ENCODE measurements at places on chromosomes 2 and 18. TPM values are rescaled to one million over a fixed set of nuclear protein-coding genes. Genes with fewer than 3 reads are reported as not detected.

- DNase-seq, result no peak
Measured at GRCh38 chr2:70937866-70938585, 2.3 kb downstream of the ATP6V1B1 start.

TFPI gene
- total RNA-seq, result 15.7 TPM

DNA sequence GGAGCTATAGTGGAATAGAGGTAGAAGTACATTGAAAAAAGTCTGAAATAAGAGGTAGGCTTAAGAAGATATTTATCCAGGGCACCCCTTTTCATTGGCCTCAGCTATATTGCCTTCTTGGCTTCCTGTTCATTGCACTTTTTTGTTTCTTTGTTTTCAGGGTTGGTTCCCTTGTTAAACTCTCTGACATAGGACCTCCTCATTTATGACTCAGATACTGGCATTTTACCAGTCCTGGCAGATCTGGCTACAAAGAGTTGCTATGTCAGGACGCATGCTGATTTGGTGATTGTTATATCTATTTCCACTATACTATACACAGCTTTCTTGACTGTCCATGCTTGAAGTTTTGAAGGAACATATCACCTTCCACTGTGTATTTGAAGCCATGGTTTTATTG lies 60.0 kb downstream of the GCA start:
- no peak for DNase-seq

SH3BP4 gene
- 57.8 TPM for total RNA-seq

COL4A3 gene
- 0.08 TPM for total RNA-seq

GRCh38 chr2:3519255-3520205 lies at the start of gene ADI1:
Gene ADI1 (minus strand): TSS chr2:3519531. CDS start chr2:3519487, 44 bp downstream.
- DNase-seq, result peak; percentile 96

MC4R gene
- not detected for total RNA-seq

LINC00305 gene
- total RNA-seq, result not detected

DNA sequence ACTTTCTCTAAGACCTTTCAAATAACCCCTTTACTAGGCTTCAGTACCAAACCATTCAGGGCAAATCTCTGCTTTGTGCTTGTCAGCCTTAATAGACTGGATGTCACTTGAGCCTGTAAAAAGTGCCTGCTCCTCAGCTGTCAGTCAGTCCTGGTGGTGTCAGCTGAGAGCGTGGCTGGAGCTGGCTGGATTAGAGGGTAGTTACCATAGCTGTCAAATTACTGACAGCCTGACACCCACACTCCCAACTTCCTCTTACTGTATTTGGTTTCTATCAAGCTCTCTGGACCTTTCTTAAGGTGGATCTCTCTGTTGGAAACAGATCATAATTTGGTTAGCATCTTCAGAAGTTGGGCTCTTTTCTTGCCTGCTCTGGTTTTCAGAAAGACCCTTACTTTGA lies 371.4 kb upstream of the ATP5MC3 start:
- no peak for DNase-seq

DNA sequence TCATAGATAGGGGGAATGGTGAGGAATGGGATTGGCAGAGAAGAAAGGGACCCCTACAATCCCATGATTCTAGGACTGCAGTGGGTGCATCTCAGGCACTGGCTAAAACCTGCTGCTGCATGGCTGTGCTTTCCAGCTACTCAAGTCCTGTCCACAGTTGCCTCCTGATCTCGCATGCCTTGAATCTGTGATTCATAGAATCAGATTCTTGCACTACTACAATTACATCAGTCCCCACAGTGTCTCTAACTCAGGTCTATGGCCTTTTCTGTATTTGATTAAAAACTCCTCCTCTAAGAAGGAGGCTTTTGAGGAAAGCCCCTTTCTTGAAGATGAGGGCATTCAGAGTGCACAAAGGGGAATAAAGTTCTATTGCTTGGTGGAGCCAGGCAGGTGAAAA lies 117.4 kb downstream of the LRATD1 start:
- DNase-seq, result no peak

GRCh38 chr18:32160547-32160946 lies 29.3 kb upstream of the MEP1B start:
- no peak for DNase-seq

GRCh38 chr2:18286897-18287296 lies 273.6 kb downstream of the RDH14 start:
- no peak for DNase-seq
